8988T (cell line): ENCODE measurements at places on chromosomes 16 and 17.

- no peak for DNase-seq
Observed at GRCh38 chr16:75627851-75628250, 4.8 kb upstream of the ADAT1 start.

DNA sequence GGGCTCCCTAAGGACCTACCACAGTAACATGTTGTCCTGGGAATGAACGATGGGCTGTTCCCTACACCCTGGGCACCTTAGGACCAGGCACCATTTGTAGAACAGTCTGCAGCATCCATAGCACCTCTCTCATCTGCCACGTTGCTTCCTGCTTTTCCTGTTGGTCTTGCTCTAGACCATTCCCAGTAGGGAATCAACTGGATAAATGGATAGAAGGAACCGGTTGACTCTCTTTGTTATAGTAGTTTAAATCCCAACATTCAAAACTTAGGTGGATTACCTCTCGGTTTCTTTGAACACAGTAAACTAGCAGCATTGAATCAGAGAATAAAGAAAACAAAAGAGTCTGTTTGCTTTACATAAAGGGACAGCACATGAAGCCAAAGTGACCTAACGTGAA, 159.1 kb downstream of the HS3ST3B1 start:
- DNase-seq: no peak

DNA sequence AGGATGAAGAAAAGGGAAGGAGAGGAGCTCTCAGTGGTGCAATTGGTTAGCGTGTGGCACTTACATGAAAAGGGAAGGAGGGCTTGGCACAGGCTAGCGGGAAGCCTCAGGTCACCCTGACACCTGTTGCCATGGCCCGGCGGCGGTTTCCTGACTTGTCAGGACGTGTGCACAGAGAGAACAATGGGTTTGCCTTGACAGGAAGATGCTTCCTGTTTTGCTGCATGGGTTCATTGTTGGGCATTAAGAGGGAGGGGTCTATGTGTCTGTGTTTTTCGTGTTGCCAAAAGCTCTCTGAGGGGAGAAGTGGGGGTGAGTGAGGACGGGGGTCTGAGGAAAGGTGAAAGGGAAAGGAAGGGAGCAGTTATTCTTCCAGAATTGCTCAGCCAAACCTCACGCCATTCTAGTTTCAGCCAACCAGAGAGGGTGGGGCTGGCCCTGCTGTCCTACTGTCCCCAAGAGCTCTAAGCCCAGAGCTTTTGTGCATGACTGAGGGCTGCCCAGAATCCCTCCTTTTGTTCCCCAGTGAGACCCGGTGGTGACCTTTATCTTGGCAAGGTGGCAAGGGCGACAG, 17.1 kb upstream of the CCR7 start:
- no peak for DNase-seq

DNA sequence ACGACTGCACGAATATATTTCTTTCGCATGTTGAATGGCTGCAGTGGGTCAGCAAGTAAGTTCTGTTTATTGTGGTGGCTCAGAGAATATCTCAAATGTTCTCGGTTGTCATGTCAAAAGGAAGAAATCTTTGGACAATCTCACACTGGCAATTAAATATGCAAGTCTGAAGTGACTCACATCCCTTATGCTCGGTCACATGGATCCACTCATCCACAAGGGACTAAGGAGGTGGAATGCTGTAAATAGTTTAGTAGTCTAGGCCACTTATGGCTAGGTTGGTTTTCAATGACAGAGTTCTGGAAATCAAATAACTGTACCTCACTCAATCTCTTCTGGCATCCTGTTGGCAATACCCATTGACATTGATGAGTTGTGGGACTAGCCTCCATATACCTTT, 33.0 kb upstream of the PMP22 start:
- DNase-seq: no peak

GRCh38 chr16:20610211-20610891, 34.2 kb upstream of the ACSM2B start:
- DNase-seq: no peak

- DNase-seq: no peak
Observed at GRCh38 chr17:43992641-43993040, 11.8 kb upstream of the NAGS start.

DNA sequence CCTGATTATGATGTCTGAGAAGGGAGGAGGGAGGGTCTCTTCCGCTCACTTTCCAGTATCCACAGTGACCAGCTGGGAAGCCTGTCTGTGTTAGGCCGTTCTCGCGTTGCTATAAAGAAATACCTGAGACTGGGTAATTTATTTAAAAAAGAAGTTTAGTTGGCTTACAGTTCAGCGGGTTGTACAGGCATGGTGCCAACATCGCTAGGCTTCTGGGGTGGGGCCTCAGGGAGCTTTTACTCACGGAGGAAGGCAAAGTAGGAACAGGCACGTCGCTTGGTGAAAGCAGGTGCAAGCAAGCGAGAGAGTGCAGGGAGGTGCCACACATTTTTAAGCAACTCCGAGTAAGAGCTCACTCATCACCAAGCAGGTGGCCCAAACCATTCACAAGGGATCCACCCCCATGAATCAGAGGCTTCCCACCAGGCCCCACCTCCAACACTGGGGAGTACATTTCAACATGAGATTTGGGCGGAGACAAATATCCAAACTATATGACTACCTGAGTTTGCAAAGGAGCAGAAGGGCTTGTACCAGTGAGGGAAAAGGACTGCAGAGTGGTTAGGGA, 137.5 kb downstream of the CCDC182 start:
- DNase-seq: no peak

- no peak for DNase-seq
Observed at GRCh38 chr16:4384509-4384942, 12.9 kb downstream of the VASN start.

DNA sequence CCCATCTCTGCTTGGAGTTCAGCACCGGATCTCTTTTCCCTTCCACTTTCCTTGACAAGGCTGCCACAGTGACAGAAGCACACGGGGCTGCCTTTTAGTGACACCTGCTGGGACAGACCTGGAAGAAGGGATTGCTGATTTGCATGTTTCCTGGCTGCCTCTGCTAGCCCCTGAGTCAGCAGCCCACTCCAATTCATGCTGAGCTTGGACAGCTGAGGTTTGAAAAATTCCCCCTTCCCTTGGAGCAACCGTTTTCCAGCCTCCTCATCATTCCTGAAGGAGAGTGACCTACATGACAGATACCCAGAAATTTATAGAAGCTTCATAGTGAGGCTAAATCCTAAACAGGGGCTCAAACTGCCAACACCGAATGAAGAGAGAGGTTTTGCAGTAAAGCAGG, 18.8 kb upstream of the RBL2 start:
- no peak for DNase-seq

GRCh38 chr17:76789235-76789788, 51.4 kb downstream of the MFSD11 start:
- DNase-seq: no peak

DNA sequence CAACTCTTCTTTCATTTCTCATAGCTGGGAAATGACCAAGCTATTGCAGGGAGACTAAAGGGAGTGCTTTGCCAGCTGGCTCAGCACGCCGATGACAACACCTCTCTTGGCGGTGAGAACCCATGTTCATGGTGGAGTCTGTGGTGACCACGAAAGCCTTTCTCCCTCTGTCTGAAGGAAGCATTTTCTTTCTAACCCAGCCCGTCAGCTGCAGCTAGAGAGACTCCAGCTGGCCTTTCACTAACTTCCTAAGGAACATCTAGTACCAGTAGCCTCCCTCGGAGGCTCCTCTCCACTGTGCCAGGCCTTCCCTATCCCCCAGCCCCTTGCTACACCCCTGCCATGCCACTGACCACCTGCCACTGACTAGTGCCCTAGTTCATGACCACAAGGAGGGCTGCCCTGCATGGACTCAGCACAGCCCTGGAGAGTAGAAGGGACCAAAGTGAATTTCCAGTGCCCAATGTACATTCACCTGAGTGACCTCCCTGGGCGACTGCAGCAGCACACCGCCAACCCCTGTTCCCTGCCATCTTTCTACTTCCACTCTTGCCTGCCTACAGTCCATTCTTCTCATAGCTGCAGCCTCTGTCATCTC, 81.3 kb downstream of the CBLN1 start:
- DNase-seq: no peak

DNA sequence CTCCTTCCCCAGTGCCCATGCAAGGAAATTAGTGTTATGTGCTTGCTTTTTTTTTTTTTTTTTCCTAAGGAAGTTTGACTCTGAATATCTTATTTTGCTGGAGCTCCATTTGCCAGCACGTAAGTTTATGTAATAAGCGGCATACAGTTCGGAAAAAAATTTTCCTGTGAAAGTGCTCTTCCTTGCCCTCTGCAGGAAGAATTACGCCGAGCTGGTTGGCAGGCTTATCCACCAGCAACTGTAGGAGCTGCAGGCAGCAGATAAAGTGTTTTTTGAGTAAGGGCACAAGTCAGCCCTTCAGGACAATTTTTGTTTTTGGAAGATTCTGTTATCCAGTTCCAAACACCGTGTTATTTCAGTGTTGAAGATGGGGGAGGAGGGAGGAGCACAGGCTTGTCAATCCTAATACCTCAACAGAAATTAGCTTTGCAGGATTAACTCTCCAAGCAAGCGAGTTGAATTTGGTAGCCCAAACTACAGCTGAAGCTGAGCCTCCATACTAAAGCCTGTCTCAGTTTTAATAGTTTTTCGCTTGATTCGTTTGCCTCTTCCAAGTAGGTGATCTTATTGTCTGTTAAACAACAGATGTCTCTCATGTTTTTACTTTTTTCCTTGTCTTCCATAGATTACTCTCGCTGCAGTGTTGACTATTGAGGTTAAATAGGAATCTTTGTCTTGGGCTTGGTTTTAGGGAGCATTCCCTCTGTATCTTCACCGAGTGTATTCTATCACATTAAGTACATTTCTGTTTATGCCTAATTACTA, 1.1 kb downstream of the SPECC1 start:
- no peak for DNase-seq

- no peak for DNase-seq
Observed at GRCh38 chr16:28538733-28539596, at the start of gene NUPR1. Gene NUPR1 (minus strand): TSS chr16:28538974. CDS start chr16:28538907, 67 bp downstream.

GRCh38 chr17:78925234-78925633, at the start of gene TIMP2:
Gene TIMP2 (minus strand): TSS chr17:78925387. CDS start chr17:78925088, 299 bp downstream.
- DNase-seq: peak; percentile 81

- no peak for DNase-seq
Observed at GRCh38 chr16:85248342-85248741, 136.1 kb upstream of the CIBAR2 start.

- no peak for DNase-seq
Observed at GRCh38 chr16:31132303-31132979, 3.1 kb downstream of the PRSS8 start.

GRCh38 chr17:36184023-36184765, 7.8 kb upstream of the TBC1D3B start:
- no peak for DNase-seq

DNA sequence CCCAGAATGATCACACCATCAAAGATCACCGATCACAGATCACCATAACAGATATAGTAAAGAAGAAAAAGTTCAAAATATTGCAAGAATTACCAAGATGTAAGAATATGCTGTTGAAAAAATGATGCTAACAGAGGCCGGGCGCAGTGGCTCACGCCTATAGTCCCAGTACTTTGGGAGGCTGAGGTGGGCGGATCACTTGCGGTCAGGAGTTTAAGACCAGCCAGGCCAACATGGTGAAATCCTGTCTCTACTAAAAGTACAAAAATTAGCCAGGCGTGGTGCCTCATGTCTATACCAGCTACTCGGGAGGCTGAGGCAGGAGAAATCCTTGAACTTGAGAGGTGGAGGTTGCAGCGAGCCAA, 53.2 kb downstream of the CPPED1 start:
- DNase-seq: no peak

- no peak for DNase-seq
Observed at GRCh38 chr17:59465949-59466307, 99.5 kb upstream of the DHX40 start.

GRCh38 chr16:49498666-49499413, 125.2 kb downstream of the C16orf78 start:
- no peak for DNase-seq

- DNase-seq: peak; percentile 86
Observed at GRCh38 chr17:50027172-50027880, 28.6 kb upstream of the ITGA3 start.

- no peak for DNase-seq
Observed at GRCh38 chr17:48755356-48755755, 26.8 kb upstream of the HOXB13 start.

GRCh38 chr16:74275031-74275636, 21.5 kb upstream of the PSMD7 start:
- DNase-seq: no peak

- DNase-seq: no peak
Observed at GRCh38 chr17:3531266-3532101, 26.1 kb downstream of the TRPV3 start.

GRCh38 chr17:64109400-64109799, 20.5 kb downstream of the ERN1 start:
- DNase-seq: no peak

DNA sequence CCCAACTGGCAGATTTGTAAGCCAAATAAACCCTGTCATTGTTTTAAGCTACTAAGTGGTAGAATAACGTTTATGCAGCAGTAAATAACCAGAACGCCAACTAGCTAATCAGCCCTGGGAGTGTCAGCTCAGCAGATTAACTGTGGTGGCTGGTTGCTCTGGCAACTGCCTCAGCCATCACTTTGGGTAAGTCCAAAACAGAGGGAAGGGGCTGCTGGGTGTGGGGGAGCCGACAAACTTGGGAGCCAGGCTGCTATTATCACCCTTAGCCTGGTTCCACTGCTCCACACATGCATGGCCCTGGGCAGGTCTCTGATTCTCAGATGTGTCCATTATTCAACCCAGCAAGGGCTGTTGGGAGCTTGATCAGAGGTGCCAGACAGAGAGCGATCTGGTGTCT, 22.2 kb upstream of the RHOT1 start:
- no peak for DNase-seq

DNA sequence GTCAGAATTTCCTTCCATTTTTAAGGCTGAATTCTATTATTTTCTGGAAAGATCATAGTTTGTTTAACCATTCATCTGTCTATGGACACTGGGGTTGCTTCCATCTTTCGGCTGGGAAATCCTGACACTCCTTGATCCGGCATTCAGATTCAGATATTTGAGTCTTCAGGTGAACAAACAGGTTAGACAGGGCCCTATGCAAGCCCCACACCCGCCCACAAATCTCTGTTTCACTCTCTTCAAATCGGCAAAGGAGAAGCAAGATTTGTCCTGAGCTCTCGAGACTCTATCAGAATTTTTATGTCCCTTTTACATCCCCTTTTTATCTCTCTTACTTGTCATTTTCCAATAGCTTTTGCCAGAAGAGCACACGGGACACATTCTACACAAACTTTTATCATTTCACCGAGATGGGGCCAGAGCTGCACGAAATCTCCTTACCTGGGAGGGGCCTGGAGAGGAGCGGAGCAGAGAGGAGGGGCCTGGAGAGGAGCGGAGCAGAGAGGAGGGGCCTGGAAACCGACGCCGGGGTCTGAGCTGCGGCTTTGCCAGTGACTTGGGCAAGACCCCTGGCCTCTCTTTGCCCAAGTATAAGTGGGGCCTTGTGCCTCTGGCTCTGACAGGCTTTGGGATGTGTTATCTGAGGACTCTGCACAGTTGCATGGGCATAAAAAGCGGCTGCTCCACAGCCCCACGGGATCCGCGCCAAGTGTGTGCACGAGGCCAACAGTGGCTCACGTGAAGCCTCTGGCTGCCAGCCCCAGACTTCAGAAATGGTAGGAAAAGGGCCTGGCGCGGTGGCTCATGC, 54.3 kb upstream of the RBFOX3 start:
- DNase-seq: no peak

- no peak for DNase-seq
Observed at GRCh38 chr16:6009151-6009550, 911.6 kb upstream of the EEF2KMT start.

GRCh38 chr16:78570399-78571141, 471.1 kb downstream of the WWOX start:
- no peak for DNase-seq

- no peak for DNase-seq
Observed at GRCh38 chr17:51298508-51299371, 38.4 kb downstream of the UTP18 start.
